Fibroblast of skin of right biceps (primary cell): ENCODE measurements at places on chromosomes 3 and 15.

GRCh38 chr3:195811756-195812155 lies at the start of gene MUC4:
MUC4 (minus strand) TSS chr3:195811929; CDS start chr3:195811817, 112 bp downstream.
- no peak for DNase-seq

DNA sequence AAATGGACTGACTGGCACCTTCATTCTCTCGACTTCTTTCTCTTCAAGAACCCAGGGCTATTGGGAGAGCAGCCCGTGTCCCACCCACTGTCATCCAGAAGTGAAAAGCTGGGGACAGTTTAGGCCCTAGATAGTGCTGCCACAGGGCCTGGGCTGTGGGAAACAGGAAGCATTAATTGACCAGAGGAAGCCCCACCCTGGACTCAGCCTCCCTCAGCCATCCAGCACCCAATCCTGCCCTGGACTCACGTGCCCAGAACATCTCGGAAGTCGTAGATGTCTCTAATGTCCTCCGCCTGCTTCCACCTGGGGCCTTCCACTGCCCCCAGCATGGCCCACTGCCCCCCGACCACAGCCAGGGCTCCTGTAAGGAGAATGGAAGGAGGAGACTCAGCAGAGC lies 2.3 kb downstream of the CAMK1 start:
- DNase-seq, result no peak

GRCh38 chr3:21641959-21642358 lies 109.1 kb downstream of the ZNF385D start:
- DNase-seq, result no peak

GRCh38 chr3:45693941-45694521 lies 4.8 kb downstream of the SACM1L start:
- no peak for DNase-seq
